Thoracic aorta (tissue), 2 donors: ENCODE measurements at places on chromosomes 6 and 20.
A peak's percentile ranks its signal among the peaks of the same experiment; 100 is the strongest.

DNA sequence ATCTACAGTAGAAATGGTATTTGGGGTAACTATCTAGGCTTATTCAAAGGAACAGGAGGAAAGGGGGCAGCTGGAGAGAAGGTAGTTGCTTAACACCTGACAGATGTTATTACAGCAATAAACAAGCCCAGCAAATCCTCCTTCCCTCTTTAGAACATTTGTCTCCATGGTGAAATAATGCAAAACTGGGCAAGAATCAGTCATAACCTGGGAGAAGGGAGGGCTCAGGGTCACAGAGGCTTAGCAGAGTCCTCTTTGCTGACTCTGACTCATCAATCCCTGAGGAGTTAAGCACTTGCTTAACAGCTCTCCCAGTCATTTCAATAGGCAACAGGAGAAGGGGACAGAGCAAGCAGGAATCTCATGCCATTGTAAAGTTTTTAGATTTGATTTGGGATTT is 230.3 kb downstream of the IBTK start:
- peak; percentile 51 for DNase-seq

DNA sequence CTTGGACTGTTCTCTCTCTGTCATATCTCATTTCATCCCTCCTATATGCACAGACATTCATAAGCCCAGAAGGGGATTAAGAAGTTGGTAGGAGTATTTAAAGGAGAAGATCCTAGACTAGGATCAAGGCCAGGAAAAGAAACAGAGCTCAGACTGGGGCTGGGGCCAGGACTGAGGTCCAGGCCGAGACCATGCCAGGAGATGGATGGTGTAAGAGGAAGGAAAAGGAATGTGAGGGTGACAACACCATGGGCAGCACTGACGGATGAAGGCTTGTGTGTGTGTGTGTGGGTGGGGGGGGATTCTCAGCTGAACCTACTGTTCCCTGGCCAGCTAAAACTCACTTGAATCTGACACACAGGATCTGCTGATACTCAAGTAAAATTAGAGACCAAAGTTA is 182.1 kb downstream of the KIF6 start:
- DNase-seq = peak; percentile 19

DNA sequence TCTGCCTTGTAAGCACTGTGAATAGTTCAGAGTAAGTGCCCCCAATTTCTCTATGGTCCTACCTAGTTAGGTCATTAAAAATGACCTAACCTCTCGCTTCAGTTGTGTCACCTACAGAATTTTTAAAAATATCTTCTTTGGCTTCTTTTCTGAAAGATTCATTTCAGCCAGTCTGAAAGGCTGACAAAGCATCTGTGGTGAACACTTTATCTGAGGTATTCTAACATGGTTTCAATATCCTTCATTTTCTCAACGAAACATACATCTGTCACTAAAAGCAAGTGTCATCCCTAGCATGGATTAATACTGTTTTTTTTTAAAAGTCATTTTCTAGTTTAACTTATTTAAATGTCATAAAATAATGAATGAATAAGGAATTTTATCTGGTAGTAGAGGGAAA is 5.1 kb downstream of the DPM1 start:
- no peak for DNase-seq

GRCh38 chr6:132713352-132714134 is at the start of gene VNN1:
Gene VNN1 (minus strand): TSS chr6:132714055. CDS start chr6:132714035, 20 bp downstream.
- DNase-seq = no peak

DNA sequence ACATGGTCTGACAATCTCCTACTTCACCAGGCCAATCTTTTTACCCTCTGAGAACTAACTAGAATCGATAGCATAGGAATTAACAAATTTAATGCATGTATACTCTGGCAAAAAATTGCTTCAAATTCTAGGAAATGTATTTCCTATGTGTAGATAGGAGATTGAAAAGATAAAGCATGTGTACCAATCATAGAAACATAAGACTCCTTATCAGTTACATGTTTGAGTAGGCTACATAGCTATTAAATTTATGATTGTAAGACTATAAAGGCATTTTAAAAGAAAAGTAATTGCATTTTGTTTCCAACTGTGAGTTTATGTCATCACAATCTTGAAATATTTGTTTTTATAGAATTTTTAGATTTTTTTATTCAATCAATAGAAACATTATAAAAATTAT is 196.6 kb upstream of the HEY2 start:
- DNase-seq = no peak

DNA sequence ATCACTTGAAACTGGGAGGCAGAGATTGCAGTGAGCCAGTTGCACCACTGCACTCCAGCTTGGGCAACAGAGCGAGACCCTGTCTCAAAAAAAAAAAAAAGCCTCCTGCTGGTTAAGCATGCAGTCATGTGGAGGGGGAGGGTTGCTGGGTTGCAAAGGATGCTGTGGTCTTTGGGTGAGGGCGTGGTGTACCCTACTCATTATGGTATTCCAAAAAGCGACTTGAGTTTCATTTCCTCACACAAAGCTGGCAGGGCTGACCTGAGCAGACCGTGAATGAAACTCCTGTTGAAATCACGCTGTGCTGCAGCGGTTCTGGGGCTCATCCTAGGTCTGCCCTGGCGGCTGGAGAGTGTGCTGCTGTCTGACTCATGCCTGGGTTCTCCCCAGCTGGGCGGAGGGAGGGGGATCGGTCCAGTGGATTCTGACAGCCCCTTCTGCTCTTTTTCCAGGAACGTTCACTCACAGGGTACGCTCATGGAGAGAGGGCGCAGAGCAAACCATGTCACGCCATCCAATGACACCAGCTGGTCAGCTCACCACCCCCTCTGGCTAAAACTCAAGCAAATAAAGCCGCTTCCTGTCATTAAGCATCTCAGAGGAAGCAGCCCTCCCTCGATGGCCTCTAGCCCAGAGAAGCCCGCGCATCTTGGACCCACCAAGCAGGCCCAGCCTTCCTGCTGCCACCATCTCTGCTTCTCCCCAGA is 166.2 kb downstream of the SCML4 start:
- DNase-seq = no peak

- DNase-seq = no peak
These were observed 1.7 kb upstream of the GMPR start for GRCh38 chr6:16236631-16237199.

- DNase-seq = no peak
These were observed 64.9 kb upstream of the ZFP64 start for GRCh38 chr20:52256454-52256853.

DNA sequence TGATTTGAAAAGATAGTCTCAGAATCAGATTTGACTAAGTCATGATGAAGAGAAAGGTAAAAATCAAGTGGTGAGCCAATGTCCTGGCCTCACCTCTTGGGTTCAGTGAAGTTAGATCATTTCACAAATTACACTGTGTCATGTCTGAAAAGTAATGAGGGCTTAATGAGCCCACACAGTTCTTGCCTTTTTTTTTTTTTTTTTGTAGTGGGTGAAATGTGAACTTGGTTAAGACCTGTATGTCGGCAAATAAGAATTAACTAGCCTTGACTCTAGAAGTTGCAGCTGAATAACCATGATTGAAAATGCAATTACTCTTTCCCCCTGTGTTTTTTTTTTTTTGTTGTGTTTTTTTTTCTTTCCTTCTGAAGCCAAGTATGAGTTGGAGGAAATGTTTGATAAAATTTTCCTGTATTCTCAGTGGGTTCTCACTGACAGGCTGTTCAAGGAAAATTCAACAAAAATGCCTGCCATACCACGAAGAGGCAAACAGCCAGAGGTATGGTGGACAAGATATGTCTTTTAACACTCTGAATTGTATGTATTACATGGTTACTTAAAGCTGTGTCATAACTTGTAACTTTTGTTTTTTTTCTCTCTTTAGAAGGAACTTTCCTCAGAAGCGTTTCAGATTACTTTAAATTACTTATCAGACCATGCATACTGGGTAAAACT is 135.2 kb upstream of the MLIP start:
- no peak for DNase-seq

- DNase-seq = no peak
These were observed 261.1 kb upstream of the RGS17 start for GRCh38 chr6:153392156-153392555.

GRCh38 chr6:16901782-16902181 is 140.5 kb upstream of the ATXN1 start:
- peak; percentile 12 for DNase-seq

DNA sequence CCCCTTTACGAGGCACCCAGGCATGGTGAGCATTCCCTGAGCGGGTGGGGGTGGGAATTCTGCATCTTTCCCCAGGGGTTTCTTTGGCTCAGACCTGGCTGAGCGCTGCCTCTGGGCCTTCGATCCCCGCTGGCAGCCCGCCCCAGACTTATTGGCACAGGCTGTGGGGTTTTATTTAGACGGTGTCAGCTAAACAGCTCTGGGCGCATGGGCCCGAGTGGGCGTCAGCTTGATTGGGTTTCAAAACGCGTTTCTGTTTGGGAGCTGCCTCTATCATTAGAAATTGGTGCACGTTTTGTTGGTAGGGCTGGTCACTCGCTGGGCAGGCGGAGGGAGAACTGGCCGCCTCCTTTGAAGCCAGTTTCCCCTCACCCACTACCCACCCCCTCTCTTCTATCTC is 21.0 kb downstream of the PMEPA1 start:
- no peak for DNase-seq

DNA sequence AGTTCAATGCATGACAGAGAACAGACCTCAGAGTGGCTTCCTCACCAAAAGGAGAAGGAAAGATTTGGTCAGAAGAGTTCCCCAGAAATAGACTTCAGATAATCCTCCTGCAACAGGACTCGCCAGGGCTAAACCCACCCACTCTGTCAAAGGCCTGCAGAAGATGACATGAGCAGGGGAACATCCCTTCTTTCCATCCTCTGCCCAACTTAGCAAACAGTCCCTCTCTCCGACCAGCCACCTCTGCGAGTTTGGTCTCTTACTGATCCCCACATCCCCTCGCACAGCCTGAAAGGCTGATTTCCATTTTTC is 7.5 kb downstream of the NFATC2 start:
- no peak for DNase-seq
